ENCODE measurements at places on chromosomes 6 and 20.

- DNase-seq, result peak; percentile 31
Measured at GRCh38 chr6:33628401-33628964, 7.4 kb downstream of the ITPR3 start.

DNA sequence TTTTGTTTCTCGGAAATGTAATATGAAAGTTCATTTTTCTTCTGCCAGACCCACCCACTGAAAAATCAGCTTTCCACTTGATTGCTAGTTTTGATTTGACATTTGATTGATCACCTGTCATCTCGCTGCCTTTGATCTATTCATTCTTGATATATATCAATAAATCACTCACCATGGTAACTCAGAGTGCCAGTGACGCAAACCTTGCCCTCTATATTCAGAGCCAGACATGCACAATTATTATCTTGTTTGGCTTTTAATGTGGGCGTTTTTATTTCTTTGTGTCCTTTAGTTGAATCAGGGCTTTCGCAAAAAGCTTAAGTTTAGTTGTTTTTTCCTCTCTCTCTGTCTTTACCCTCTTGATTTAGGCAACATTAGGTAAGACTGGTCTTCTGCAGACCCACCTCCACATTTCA lies 2.0 kb downstream of the TSHZ2 start:
- peak; percentile 35 for DNase-seq

DNA sequence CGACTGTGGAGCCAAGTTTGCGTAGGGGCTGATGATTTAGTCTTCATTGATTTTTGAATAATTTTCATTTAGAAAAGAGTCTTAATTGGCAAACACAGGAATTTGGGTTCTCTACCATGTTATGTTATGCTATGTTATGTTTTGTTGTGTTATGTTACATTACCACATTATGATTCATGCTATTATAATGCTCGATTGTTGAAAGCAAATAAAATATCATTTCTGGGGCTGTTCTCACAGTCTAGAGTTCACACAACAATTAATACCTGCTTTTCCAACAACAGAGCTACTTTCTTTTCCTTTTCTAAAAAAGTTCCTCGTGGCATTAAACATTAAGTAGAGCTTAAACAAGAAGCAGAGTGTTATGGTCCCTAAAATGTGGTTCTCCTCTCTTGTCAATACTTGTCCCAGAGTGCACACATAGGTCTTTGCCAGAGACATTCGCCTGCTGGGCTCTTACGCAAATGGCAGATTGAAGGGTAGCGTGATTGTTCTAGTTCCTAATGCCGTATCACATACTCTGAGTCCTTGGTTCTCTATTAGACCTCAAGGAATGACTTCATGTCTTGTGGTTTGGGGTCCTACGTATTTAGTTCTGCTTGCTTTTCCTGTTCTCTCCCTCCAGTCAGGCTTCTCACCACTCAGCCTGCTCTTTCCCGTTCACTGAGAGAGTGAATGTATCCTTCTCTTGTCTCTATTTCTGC lies 370.3 kb downstream of the CD109 start:
- DNase-seq, result no peak

GRCh38 chr6:48560408-48560807 lies 449.4 kb upstream of the PTCHD4 start:
- DNase-seq, result no peak

DNA sequence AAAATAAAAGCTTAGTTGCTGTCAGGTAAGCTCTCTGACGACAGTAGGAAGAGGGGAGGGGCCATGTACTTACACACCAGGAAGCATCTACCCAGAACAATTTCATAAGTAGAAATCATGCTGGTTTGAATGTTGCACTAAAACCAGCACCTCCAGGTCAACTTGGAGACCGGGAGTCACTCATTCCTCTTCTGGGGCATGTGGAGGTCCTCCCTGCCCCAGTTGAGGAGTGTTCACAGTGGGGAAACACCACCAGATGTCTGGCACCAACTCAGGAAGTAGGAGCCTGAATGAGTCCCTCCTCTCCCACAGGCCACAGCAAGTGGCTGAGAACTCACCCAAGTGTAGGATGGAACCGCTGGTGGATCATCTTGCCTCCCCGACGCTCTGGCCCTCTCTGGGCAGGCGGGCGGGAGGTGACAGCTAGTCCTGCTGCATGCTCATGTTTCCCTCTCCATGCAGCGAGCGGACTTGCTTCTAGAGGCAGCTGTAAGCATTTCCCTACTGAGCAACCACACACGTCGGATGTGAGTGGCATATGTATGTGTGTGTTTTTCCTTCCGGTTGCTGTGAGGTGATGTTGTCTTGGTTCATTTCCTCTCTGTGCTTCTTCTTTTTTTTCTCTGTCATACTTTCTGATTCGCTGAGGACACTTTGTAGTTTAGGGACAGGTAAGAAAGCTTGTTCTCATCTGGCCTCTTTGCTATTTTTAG lies 149.5 kb upstream of the NEDD9 start:
- peak; percentile 94 for DNase-seq

All from GM12865 (cell line).